ENCODE measurements at places on chromosomes 3 and 15.
A peak's percentile ranks its signal among the peaks of the same experiment; 100 is the strongest.

DNA sequence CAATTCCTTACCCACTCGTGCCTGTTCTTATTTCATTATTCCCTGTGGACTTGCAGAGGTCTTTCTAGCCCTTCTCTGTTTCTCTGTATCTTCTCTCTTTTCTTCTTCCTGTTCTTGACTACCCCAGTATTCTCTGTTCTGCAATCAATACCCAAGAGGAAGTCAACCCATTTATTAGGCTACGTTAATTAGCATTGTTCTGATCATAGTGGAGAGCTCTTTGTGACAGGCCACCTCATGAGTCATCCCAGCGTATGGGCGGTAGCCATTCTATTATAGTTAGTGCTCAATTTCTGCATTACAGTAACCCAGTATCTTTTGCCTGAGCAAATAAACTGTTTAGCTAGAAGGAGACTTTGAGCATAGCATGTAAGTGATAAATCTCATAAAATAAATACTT is 259.5 kb upstream of the GRM7 start:
- peak; percentile 3 for DNase-seq

DNA sequence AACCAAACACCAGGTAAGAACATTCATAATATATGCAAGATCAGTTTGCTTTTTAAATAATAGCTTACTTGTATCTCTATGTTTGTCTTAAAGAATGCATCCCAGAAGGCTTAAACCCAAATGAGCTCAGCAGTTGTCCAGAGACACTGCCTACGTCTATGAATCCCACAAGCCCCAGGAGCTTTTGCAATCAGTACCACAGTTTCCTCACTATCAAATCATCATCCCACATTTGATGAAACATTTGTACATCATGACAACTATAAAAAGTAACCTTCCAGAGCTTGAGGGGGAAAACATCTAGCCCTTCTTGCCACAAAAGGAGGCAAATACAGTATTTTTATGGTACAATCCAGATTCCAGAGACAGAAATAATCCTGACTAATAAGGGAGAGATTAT is 63.7 kb downstream of the ATP8B4 start:
- DNase-seq: no peak

DNA sequence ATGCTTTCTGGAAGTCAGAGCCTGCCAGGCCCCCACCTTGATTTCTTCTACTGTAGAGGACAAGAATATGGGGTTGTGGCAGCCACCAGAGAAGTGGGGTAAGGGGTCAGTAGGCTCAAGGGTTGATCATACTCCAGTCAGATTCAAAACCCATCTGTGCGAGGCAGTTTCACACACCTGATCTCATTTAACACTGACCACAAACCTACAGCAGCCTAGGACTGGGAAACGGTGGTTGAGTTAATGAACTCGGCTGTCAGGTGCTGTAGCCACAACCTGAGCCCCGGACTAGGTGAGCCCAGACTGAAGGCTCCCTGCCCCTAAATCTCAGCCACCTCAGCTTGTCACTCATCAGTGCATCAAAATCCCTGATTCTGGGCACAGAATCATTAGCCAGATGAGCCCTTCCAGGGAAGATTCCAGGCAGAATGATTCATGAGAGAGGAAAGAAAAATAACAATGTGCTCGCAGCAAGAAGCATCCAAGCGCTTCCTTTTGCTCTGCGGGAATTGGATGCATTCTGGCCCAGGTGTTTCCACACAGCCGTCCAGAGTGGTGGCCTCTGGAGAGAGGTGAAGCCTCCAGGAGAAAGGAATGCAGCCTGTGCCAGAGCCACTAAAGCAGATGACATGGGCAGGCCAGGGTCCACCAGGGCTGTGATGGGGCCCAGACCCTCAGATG is 102.1 kb downstream of the SRGAP3 start:
- no peak for DNase-seq

- no peak for DNase-seq
Observed at GRCh38 chr15:58203537-58203936, 65.4 kb downstream of the AQP9 start.

- no peak for DNase-seq
Observed at GRCh38 chr3:144754076-144754783, 782.6 kb downstream of the DIPK2A start.

DNA sequence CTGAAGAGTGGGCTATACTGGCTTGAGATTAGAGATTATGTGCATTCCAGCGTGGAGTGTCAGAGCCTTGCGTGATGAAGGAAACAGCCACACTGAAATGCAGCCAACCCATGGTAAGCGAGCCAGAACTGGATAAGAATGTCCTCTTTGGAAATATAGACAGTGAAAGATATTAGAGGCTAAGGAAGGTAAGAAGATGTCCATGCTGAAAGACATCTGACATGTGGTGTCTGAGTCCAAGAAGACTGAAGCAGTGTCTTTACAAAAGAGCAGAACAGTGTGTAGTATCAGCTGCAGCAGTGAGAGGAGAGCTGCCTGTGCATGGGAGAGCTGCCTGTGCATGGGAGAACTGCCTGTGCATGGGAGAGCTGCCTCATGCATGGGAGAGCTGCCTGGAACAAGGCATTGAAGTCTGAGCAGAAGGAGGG is 672.2 kb downstream of the DIPK2A start:
- DNase-seq: no peak

GRCh38 chr15:67741308-67741707 is 84.0 kb upstream of the SKOR1 start:
- DNase-seq: no peak

GRCh38 chr3:123201557-123202427 is at the start of gene SEC22A:
TSS of gene SEC22A (plus strand) at chr3:123201943. CDS start at chr3:123209218, 7,275 bp downstream.
- DNase-seq: peak; percentile 92

DNA sequence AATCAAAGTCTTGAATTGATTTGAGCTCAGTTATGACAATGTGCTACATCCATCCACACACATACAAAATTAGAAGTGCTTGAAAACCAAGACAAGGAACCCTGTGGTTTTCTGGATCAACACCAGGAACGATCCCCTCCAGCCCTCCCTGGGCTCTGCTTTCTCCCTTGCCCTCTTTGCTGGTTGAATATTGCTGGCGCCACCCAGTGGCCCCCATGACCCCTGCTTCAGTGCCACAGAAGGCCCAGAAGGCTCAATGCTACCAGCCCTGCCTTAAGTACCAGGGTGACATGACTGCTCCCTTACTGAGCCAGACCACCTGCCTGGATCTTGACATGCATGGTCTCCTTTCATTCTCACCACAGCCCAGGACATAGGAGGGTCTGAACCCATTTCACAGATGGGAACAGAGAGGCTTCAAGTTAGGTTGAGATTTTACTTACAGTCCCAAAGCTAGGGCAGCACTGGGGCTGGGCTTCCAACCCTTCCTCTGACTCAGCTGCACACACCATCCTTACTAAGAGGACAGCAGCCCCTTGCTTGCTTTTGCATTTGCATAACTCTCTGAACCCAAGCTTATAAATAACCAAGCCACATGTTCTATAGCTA is 15.0 kb downstream of the IL12A start:
- DNase-seq: peak; percentile 48

DNA sequence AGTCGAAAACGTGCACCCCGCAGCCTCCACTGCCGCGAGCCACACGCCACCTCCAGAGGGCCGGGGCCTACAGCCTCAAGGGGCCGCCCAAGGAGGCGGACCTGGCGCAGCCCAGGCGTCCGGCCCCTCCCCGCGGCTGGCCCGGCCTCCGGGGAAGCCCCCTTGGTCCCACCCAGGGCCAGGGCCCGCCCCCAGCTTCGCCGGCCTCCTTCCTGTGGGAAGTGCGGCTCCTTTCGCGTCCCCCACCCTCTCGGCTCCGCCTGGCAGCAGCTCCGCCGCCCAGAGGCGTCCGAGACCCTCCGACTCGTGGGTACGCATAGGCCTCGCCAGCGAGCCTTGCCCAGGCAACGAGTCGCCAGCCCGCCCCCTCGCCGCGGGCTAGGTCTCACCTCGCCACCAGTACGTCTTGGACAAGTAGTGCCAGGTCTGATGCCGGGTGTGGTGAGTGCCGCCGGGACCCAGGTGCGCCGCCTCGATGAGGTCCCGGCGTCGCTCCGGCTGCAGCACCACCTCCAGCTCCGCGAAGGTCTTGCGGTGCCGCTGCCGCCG is 642 bp downstream of the ZBTB11 start:
- peak; percentile 95 for DNase-seq

DNA sequence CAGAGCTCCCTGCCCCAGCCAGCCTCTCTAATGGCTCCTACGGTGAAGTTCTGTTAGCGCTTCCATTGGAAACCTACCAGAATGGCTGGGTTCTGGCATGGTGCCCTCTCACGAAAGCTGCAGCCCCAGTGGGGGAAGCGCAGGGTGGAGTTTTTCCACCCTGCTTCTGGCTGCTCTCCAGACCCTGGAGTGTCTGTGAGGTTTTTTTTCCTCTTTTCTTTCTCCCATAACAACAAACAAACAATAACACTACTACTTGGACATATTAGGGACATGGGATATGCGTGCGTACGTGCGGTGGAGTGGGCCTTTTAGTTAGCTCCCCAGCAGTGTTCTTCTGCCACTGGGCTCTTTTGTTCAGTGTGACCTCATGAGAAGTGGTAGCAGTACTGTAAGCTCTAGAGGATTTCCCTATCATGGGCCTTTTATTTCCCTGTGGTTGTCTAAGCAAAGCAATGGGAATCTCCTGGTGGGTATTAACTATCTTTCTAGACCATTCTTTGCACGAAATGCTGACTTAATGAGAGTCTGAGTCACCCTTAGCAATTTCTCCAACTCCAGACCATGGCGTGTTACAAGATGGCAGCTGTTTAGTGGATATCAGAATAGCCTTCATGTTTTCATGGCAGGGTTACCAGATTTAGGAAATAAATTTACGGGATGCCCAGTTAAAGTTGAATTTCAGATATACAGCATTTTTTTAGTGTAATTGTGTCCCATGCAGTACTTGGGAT is 161.9 kb downstream of the FNDC3B start:
- no peak for DNase-seq

- DNase-seq: no peak
Observed at GRCh38 chr3:177516158-177517011, 319.1 kb upstream of the TBL1XR1 start.

- DNase-seq: no peak
Observed at GRCh38 chr3:150180334-150180733, 209.6 kb upstream of the PFN2 start.

- no peak for DNase-seq
Observed at GRCh38 chr15:40322531-40323238, 807 bp upstream of the INAFM2 start.

- DNase-seq: no peak
Observed at GRCh38 chr15:48765022-48765421, 45.8 kb downstream of the CEP152 start.

DNA sequence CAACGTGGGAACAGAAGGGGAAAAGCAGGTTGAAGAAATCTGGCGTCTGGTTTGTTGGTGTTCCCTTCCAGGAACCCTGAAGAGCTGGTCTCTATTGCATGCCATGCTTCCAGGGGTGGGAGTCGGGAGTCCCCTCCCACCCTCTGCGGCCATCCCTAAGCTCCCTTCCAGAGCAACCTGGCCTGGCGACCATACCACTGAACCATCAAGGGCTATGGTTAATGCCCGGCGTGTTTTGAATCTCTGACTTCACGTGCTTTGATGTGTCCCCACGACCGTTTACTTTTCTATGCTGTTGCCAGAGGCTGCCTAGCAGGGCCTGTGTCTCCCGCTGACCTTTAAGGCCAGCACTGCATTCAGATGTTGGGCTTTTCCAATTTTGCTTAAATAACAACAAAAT is 696 bp upstream of the SNRK start:
- DNase-seq: no peak

- no peak for DNase-seq
Observed at GRCh38 chr3:71202848-71203533, 380.5 kb downstream of the FOXP1 start.

GRCh38 chr15:77510066-77511057 is 89.7 kb downstream of the HMG20A start:
- DNase-seq: no peak

DNA sequence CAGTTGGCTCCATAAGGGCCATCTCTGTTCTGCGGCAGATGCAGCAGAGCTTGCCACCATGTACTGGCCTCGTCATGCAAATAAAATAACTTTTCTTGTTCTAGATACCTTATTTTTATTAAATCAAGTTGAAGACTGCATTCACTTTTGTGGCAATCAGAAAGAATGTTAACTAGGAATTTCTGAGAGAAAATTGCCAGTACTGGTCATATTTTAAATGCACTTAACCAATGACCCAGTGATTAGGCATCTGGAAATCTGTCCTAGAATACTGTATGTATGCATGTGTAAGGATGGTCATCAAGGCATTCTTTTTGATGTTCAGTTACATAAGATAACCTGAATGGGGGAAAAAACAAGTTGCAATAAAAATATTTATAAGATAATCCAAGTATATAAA is 34.2 kb upstream of the CSPG5 start:
- DNase-seq: no peak

GRCh38 chr3:81869382-81869781 is 107.9 kb upstream of the GBE1 start:
- no peak for DNase-seq

GRCh38 chr3:170716172-170716805 is 130.4 kb upstream of the SLC7A14 start:
- no peak for DNase-seq

- DNase-seq: no peak
Observed at GRCh38 chr3:196726788-196727675, 12.6 kb upstream of the PAK2 start.

DNA sequence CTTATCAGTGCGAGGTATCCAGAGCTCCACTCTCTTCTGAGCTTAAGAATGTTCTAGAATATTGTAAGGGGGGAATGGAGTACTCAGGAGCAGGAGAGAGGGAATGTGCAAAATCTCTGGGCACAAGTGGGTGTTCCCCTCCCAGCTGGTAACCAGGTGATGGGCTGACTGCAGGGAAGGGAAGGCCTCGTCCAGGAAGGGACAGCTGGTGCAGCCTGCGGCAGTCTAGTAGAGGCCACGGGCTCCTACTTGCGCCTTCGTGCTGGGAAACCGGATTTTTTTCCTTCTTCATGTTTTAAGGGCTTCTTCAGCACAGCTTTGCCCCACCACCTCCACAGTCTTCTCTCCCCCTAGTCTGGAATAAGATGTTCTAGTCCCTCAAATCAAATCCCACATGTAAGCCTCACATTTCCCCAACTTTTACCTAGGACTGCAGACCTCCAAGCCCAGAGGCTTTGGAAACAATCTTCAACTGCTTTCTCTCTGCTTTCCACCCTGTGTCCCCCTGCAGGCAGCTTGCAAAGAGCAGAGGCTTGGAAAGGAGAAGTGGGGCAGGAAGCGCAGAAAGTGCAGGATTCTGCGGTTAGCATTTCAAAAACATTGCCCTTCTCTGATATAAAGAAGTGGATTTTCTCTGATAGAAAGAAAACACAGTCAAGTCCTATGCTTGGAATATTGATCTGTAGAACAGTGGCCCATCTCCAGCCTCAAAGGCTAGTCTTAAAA is 11.9 kb upstream of the CGNL1 start:
- DNase-seq: no peak

DNA sequence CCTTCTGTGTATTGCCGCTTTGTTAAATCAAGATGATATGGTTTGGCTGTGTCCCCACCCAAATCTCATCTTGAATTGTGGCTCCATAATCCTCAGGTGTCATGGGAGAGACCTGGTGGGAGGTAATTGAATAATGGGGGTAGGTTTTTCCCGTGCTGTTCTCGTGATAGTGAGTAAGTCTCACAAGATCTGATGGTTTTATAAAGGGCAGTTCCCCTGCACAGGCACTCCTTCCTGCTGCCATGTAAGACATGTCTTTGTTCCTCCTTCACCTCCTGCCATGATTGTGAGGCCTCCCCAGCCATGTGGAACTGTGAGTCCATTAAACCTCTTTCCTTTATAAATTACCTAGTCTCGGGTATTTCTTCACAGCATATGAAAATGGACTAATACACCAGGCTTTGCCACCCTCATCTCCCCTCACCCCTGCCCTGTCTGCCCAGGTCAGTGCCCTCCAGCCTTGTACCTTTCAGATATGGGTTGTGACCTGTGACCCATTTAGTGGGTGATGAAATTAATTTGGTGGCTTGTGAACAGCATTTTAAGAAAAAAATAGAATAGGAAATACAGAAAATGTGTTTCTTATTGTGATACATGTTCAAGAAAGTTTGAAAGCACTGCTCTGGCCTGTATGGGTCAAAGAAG is 56.1 kb upstream of the MCF2L2 start:
- no peak for DNase-seq
